ENCODE measurements at places on chromosomes 11 and 22. TPM values are rescaled to one million over a fixed set of nuclear protein-coding genes. Genes with fewer than 3 reads are reported as not detected.

Gene PTPN5
- polyA plus RNA-seq: 0.72 TPM

- no peak for DNase-seq
These were observed 76.7 kb upstream of the SEPTIN5 start for GRCh38 chr22:19637408-19638281.

- DNase-seq: peak; percentile 44
These were observed 22.1 kb upstream of the RRAS2 start for GRCh38 chr11:14380947-14381561.

- DNase-seq: no peak
These were observed 295.9 kb upstream of the ANO5 start for GRCh38 chr11:21896746-21897602.

Gene DDTL
- 6.0 TPM for polyA plus RNA-seq

Gene MS4A3
- polyA plus RNA-seq: 0.56 TPM

DNA sequence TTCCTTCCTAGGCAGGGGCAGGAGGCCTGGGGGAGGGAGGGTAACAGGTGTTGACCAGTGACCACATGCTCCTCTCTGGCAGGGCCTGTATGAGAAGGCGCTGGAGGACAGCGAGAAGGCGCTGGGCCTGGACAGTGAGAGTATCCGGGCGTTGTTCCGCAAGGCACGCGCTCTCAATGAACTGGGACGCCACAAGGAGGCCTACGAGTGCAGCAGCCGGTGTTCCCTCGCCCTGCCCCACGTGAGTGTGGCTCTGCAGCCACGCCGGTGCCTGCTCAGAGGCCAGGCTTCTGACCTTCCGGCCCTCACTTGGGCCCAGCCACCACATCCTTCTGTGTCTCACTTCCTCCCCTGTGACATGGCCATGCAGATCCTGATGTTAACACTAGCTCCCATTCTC, 25.8 kb downstream of the ZC3H7B start:
- DNase-seq: no peak

DNA sequence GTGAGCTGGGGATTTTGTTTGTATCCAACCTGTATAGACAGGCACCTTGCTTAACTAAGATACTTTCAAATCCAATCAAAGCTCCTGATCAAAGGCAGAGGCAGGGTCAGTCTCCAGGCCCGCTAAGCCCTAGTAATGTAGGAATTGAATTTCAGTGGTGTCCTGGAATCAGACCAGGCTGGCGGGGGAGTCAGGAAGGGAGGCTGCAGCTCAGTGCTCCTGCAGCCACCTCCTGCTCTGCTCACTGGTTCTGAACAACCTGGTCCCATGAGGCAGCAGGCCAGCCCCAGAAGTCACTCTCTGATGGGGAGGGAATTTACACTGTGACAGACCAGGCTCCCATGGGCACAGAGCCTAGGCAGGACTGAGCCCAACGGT, 38.5 kb upstream of the GALNT18 start:
- no peak for DNase-seq

DNA sequence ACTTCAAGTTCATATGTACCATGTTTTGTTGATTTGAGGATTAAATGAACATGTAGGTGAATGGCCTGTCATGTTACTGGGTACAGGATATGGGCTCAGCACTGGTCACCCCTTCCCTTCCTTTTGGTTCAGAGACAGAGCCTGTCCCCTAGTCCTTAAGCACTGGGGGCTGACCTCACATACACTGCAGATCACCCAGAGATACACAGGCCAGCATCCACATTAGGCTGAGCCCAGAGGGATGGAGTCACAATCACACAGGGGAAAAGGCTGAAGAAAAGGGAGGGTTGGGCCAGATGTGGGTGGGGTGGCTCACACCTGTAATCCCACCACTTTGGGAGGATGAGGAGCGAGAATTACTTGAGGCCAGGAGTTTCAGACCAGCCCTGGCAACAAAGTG, 62.3 kb downstream of the IGLL5 start:
- DNase-seq: no peak

Gene RFPL1
- polyA plus RNA-seq: 1.1 TPM

Gene FOLR1
- polyA plus RNA-seq: 53.7 TPM

Gene ZP1
- polyA plus RNA-seq: not detected

- no peak for DNase-seq
These were observed 3.7 kb downstream of the SEC14L6 start for GRCh38 chr22:30542811-30543188.

GRCh38 chr11:130477586-130478203, 29.2 kb downstream of the ADAMTS15 start:
- DNase-seq: no peak

Gene PRG3
- polyA plus RNA-seq: 1.2 TPM

Gene SHANK3
- 12.5 TPM for polyA plus RNA-seq

Gene OR8G1
- polyA plus RNA-seq: not detected

DNA sequence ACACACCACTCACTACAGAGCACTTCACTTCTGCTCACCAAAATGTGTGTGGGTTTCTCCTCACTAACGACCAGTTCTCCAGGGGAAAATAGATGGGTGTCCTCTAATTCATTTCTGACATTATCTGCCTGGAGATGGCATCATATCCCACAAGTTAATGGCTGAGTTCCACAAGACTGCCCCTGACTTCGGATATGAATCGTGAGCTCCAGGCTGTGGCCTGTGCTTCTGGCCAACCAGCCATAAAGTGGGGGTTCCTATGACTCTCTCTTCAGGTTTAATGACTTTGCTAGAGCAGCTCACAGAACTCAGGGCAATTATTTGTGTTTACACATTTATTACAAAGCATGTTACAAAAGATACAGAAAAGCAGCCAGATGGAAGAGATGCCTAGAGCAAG, 113.0 kb upstream of the SYT13 start:
- DNase-seq: no peak

DNA sequence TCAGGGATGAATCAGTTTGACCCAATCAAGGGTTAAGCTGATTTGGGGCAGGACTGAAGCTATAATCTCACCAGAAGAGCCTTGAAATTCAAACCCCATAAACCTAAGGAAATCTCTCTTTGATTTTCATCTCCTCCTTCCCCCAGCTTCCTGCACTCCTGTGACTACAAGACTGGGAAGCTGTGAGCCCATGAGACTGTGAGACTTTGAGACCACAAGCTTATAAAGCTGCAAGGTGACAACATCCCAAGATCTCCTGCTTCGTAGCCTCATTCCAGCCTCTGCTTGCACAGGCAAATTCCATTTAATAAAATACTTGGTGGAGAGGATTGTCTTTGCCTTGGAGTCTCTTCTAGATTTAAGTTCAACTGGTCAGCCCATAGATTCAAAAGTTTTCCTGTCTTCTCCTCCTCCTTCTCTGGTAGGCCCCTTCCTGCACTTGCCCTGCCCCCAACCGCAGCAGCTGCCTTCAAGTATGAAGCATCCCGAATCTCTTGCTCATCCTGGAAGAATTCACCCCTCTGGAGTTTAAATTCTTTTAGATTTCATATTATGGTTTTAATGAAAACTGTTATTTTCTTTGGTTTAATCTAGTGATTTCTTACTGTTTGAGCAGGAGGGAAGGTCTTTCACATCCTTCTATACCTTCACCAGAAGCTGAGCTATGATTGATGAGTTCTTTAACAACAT, 42.1 kb downstream of the PAMR1 start:
- DNase-seq: no peak

- no peak for DNase-seq
These were observed 1.2 kb downstream of the CD3E start for GRCh38 chr11:118305726-118306125.

- DNase-seq: no peak
These were observed 763.9 kb downstream of the NTM start for GRCh38 chr11:132134322-132134721.

DNA sequence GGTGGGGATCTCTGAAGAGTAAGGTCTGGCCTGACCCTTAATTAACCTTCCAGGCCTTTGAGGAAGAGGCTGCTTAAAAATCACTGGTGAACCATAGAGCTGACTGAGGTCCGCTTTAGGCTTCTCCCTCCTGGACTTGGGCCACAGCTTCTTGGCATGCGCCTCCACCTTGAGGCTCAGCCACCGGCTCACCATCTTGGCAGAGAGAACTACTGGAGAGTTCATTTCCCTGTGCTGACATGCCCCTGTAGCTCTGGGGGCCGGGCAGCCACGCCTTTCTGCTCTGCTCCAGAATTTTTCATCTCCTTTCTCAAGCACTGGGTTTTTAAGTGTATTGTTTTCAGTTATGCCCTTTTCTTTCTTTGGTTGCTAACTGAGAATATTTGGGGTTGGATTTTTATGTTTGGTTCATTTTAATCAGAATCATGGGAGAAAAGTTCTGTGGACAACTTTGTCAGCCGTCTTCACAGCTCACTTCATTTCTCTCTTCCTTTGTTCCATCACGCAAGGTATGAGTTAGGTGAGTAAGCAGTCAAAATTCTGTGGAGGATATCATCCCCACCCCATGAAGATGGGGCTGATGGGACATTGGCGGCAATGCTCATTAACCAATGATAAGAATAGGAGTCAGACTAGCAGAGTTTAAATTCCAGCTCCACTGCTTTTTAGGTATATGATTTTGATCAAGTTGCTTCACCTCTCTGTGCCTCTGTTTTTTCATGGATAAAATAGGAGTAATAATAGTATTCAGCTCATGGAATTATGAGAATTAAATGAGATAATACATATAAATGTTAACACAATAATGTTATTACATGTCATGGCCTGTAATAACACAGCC, 103.9 kb downstream of the DBX1 start:
- DNase-seq: no peak

GRCh38 chr11:130330101-130330684, 15.5 kb upstream of the ZBTB44 start:
- DNase-seq: no peak

- no peak for DNase-seq
These were observed 37.2 kb downstream of the RTL6 start for GRCh38 chr22:44460691-44461375.

DNA sequence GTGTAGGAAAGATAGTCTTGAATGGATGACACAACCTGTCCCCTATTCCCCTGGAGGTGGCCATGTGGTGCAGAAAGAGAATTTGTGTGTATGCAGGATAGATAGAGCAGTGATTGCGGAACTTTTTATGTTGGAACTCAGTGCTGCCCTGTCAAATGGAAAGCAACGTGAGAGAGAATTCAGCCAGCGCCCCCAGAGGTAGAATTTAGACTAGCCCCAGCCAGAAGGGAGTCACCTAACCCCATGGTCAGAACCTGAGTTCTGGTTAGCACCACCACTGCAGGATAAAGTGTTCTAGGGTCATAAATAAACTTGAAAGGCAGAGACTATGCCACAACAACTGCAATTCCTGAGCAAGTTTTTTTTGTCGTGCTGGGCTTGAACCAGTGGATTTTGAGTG, 152.9 kb upstream of the GRIA4 start:
- DNase-seq: no peak

Gene CSF2RB
- 2.6 TPM for polyA plus RNA-seq

- no peak for DNase-seq
These were observed 188.1 kb downstream of the MYO18B start for GRCh38 chr22:25930083-25930482.

DNA sequence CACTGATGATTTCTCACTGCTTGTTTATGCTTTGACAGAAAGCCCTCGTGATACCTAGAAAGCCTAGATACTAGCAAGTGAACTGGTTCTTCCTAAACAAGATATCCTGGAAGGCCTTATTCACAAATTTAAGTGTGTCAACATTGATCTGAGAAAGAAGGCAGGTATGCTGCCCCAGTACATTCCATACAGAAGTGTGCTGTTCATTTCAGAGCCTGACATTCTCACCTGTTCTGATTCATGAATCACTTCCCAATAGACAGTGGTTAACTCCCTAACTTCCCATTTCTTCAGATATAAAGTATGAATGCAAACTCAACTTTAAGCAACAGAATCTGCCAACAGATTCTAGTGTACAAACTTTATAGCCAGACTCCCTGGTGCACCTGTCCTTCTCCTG, 15.5 kb upstream of the RASSF10 start:
- no peak for DNase-seq

Gene PKDREJ
- 0.44 TPM for polyA plus RNA-seq

- DNase-seq: no peak
These were observed 55.9 kb downstream of the BTG4 start for GRCh38 chr11:111456086-111456858.

DNA sequence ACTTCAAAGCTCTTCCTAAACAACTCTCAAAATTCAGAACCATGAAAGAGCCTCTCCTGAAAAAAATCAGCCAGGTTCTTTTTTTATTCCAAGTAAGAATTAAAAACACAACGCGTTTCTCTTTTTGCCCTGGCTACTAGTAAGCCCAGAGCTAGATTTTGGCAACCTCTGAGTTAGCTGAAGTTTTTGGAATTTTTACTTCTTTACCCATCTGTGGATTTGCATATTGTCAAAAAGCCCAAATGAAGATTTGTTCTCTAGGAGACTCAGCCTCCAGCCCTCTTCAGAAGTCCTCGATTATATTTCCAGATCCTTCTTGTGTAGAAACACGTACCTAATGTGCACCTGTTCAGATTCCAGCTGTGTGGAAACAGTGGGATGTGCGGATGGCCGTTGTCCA, 517.9 kb downstream of the TBC1D22A start:
- no peak for DNase-seq
